Upper lobe of right lung (tissue), 1 donor: ENCODE measurements at places on chromosomes 7 and 10.

GRCh38 chr7:109127145-109127544 is 557.5 kb downstream of the DNAJB9 start:
- no peaks in the 10 kb centered on the region for H3K36me3 ChIP-seq
- H3K27me3 ChIP-seq = no peaks in the 10 kb centered on the region
- no peaks in the 10 kb centered on the region for H3K4me1 ChIP-seq

DNA sequence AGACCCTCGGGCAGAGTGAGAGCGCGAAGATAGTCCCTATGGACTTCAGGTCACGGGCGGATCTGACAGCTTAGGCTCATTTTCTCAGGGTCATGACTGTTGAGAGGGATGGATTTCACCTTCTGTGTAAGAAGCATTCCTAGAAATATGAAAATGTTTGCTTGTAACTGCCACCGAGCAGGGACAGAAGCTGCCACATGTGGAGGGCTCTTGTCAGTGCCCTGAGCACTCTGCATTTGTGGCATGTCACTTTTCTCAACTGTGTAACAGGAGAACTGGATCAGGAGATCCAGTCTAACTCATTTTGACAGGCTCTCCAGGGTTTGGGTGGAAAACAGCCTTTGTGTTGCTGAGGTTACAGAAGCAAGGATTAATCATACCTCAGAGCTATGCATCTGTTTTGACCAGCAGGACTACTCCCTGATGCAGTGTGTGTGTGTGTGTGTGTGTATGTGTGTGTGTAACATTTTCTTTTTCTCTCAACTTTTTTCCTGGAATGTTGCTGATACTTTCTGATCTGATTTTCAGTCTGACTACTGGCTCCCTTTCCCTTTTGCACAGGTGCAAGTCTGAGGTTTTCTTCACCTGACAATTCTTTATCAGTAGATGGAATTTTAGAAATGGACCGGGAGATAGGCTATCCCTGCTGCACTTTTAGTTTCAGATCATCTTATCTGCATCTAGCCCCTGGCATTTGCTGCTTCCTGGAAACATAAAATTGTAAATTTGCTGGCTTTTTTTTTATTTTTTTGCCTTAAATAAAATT is 183.3 kb downstream of the STK31 start:
- no peaks in the 10 kb centered on the region for H3K36me3 ChIP-seq
- no peak for DNase-seq
- no peaks in the 10 kb centered on the region for H3K4me1 ChIP-seq
- H3K27me3 ChIP-seq = no peaks in the 10 kb centered on the region

DNA sequence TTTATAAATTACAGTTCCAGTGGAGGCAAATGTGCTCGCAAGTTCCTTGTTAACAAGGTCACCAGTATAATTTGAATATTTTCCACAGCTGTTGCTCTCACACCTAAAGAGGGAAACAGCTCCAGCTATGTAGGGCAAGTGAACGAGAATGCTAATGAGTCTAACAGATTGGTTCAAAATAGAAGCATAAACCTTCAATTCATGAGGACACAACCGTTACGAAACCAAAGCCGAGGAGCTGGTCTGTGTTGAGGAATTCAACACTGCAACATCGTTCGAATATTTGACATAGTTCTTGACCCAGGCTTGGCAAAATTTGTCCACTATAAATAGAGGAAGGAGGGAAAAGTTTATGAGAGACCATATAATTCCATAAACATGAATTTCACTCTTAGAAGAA is 161.3 kb downstream of the KLF6 start:
- DNase-seq = no peak
- no peaks in the 10 kb centered on the region for H3K27me3 ChIP-seq
- no peaks in the 10 kb centered on the region for H3K4me1 ChIP-seq

- no peaks in the 10 kb centered on the region for H3K27me3 ChIP-seq
- H3K36me3 ChIP-seq = no peaks in the 10 kb centered on the region
- no peak overlapping the region for H3K4me3 ChIP-seq
- no peak overlapping the region for H3K27ac ChIP-seq
- no peaks in the 10 kb centered on the region for H3K4me1 ChIP-seq
Observed at GRCh38 chr10:76213876-76214275, 782.5 kb downstream of the LRMDA start.

GRCh38 chr7:5231811-5232484 is 41.9 kb downstream of the WIPI2 start:
- peaks cover 15% of the 10 kb centered on the region for H3K4me1 ChIP-seq
- H3K36me3 ChIP-seq = peaks cover 49% of the 10 kb centered on the region
- DNase-seq = no peak
- H3K4me3 ChIP-seq = no peak overlapping the region
